ENCODE measurements at places on chromosomes 5 and 9.

GRCh38 chr5:160367885-160368284 lies 2.5 kb downstream of the C1QTNF2 start:
- DNase-seq, result no peak

GRCh38 chr5:91443761-91444467 lies 60.8 kb upstream of the ARRDC3 start:
- DNase-seq, result no peak

GRCh38 chr5:147439254-147439653 lies 70.6 kb downstream of the DPYSL3 start:
- DNase-seq, result no peak

DNA sequence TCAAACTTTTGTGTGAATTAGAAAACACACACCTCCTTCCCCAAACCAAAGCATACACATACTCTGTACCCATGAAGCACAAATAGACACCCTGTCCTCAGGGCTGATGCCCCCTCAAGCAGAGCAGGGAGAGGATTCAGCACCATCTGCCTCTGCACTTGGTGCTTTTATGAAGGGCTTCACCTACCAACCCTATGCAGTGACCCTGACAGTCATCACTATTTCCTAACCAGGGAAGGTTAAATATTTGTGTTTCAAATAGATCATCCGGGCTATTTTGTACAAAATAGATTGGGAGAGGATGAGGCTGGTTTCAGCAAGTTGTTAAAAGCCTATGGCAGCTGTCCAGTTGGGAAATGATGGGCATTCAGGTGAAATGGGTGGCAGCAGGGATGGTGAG lies 396.2 kb downstream of the ZSWIM6 start:
- no peak for DNase-seq

Measured in CD8-positive, alpha-beta memory T cell (primary cell).